Activated CD4-positive, alpha-beta T cell treated with anti-CD3 and anti-CD28 coated beads, Interleukin-2, amount 10 ng/mL, durations not matched to agents 7 days and 5 days (primary cell): ENCODE measurements at places on chromosomes 3 and 15. TPM values are rescaled to one million over a fixed set of nuclear protein-coding genes. Genes with fewer than 3 reads are reported as not detected.

The UCN2 gene
- total RNA-seq: not detected

- no peak for DNase-seq
These were observed 36.3 kb upstream of the POLG start for GRCh38 chr15:89370978-89371227.

GRCh38 chr15:76330080-76330680, 6.4 kb upstream of the ISL2 start:
- DNase-seq: no peak

The HIGD2B gene
- total RNA-seq: not detected

The TICRR gene
- total RNA-seq: 28.8 TPM

GRCh38 chr3:25044762-25045710, 383.0 kb upstream of the RARB start:
- DNase-seq: no peak
